ENCODE measurements at places on chromosomes 1 and 21. TPM values are rescaled to one million over a fixed set of nuclear protein-coding genes. Genes with fewer than 3 reads are reported as not detected.

The F13B gene
- total RNA-seq, result not detected

The B3GALT2 gene
- total RNA-seq, result not detected

The FMO1 gene
- not detected for total RNA-seq

GRCh38 chr1:82710091-82710490 is 909.4 kb downstream of the ADGRL2 start:
- no peak overlapping the region for H3K27ac ChIP-seq
- no peaks in the 10 kb centered on the region for H3K36me3 ChIP-seq
- H3K27me3 ChIP-seq, result no peaks in the 10 kb centered on the region
- no peak for DNase-seq
- no peak overlapping the region for H3K4me3 ChIP-seq

GRCh38 chr1:104648269-104648691 is 898.6 kb downstream of the AMY1C start:
- no peaks in the 10 kb centered on the region for H3K36me3 ChIP-seq
- no peak overlapping the region for H3K4me3 ChIP-seq
- DNase-seq, result no peak
- H3K4me1 ChIP-seq, result peaks cover 3% of the 10 kb centered on the region

DNA sequence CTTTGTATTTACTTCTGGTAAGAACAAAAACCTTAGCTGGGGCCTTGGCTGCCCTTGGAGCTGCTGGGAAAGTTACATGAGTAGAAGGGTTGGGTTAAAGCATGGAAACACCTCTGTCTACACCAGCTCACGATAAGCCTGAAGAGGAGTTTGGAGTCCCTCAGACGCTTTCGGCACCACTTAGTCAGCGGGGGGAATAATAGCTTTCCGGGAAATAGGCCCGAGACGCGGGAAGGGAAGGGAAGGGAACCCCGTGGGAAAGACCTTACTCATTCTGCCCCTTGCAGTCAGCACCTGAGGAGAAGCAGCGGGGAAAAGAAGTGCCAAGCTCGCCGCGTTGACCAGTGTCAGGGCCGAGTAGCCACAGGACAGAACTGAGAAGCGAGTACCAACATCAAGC is 66.4 kb upstream of the PDE9A start:
- no peak overlapping the region for H3K4me3 ChIP-seq
- no peaks in the 10 kb centered on the region for H3K4me1 ChIP-seq
- DNase-seq, result peak; percentile 39
- no peak overlapping the region for H3K27ac ChIP-seq
- no peaks in the 10 kb centered on the region for H3K27me3 ChIP-seq
- no peaks in the 10 kb centered on the region for H3K36me3 ChIP-seq

DNA sequence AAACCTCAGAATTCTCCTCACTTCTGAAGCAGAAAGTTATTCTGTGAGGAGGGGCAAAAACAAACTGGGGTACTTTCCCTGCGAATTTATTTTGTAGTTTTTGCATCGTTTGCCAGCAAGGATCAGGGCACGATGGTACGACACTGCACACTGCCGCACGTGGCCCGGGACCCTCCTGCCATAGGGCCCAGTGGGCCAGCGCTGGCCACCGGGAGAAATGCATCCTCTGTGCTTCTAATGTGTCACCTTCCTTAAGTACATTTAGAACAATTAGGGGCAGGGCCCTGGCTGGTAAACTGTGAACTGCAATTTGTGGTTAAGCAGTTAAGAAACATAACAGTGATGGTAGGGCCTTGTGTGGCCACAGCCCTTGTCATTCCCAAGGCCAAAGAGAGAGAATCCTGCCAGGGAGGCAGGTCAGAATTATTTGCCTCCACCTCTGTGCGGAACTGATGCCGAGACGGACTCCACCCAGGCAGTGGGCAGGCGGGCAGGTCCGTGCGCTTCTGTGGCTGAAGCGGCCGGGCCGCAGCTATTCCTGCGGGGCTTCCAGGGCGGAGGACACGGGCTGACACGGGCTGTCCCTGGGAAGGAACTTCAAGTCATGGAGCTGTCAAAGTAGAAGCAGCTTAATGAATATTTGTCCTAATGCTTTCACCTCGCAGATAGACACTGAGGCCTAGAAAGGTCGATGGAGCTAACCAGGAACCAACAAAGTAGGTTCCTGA is 12.5 kb downstream of the GPR137B start:
- no peaks in the 10 kb centered on the region for H3K27me3 ChIP-seq
- peaks cover 5% of the 10 kb centered on the region for H3K4me1 ChIP-seq
- H3K36me3 ChIP-seq, result no peaks in the 10 kb centered on the region
- DNase-seq, result no peak
- no peak overlapping the region for H3K4me3 ChIP-seq

DNA sequence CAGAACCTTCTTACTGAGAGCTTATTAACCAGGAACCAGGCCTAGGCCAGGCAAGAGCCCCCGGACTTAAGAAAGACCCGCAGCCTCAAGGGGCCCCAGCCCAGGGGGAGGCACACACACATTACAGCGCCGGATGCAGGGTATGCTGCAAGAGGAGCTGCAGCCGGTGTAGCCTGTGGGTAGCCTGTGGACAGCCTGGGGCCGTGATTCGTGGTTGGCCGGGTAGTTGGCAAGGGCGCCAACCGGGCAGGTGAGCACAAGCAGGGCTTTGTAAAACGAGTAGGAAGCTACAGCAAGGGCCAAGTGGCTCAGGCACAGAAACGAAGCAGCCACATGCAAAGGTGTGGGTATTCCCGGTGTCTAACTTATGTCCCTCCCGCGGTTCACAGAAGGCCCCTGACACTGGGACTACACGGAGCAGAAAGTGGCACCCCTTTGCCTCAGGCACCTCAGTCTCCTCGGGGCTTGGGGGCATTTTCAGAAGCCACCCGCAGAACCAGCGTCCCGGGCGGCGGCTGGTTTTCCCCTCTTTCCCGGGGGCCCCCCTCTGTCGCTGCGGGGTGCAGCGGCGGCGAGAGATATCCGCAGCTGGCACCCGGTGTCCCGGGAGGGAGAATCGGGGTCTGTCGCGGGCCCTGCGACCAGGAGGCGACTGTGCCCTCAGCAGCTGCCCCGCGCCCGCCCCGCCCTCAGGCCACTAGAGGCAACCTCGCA is 40.8 kb downstream of the KIAA1614 start:
- no peak for DNase-seq
- peaks cover 3% of the 10 kb centered on the region for H3K36me3 ChIP-seq
- H3K4me1 ChIP-seq, result no peaks in the 10 kb centered on the region
- no peaks in the 10 kb centered on the region for H3K27me3 ChIP-seq
- no peak overlapping the region for H3K27ac ChIP-seq

DNA sequence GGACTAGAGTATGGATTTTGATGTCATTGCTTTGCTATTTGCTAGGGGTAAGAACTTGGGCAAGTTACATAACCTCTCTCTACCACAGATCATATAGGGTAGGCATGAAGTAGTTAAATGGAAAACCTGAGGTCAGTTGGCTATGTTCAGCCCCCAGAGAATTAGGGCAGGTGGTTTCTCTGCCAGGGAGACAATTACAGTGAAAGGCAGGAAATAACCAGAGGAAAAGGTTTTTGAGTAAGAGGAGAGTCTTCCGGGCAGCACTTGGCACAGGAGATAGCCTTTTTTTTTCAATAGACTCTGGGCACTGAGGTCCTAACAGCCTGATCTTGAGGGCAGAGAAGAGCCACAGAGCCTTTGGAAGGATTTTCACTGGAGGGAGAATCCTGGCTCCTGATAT is 16.7 kb upstream of the SERBP1 start:
- H3K27me3 ChIP-seq, result peaks cover 43% of the 10 kb centered on the region
- no peak for DNase-seq
- no peak overlapping the region for H3K4me3 ChIP-seq
- peaks cover 4% of the 10 kb centered on the region for H3K4me1 ChIP-seq
- no peaks in the 10 kb centered on the region for H3K36me3 ChIP-seq

DNA sequence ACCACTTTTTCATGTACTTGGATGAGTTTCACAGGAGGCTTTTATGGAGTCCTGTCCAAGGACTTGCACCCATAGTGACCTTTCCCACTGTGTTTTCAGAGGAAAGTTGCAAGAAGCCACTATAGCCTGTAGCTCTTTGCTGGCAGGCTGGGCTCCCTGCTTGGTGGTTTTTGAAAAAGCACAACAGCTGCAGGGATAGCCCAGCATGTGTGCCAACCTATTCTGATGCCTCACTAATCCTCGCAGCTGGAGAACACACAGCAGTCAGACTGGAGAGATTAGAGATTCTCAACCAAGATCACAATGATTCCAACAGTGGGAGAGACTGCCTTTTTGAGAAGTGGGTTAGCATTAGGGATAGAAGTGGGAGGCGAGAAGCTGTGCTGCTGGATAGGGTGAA is 24.1 kb upstream of the ARHGEF11 start:
- peak; percentile 68 for DNase-seq
- H3K36me3 ChIP-seq, result no peaks in the 10 kb centered on the region
- no peak overlapping the region for H3K4me3 ChIP-seq
- no peaks in the 10 kb centered on the region for H3K27me3 ChIP-seq

GRCh38 chr21:44911384-44912157 is 9.1 kb downstream of the ITGB2 start:
- no peak overlapping the region for H3K4me3 ChIP-seq
- no peaks in the 10 kb centered on the region for H3K36me3 ChIP-seq
- peak; percentile 61 for DNase-seq

- H3K27me3 ChIP-seq, result no peaks in the 10 kb centered on the region
- no peaks in the 10 kb centered on the region for H3K36me3 ChIP-seq
- peaks cover 3% of the 10 kb centered on the region for H3K4me1 ChIP-seq
These were observed 349.6 kb downstream of the SMYD3 start for GRCh38 chr1:246157516-246157915.

DNA sequence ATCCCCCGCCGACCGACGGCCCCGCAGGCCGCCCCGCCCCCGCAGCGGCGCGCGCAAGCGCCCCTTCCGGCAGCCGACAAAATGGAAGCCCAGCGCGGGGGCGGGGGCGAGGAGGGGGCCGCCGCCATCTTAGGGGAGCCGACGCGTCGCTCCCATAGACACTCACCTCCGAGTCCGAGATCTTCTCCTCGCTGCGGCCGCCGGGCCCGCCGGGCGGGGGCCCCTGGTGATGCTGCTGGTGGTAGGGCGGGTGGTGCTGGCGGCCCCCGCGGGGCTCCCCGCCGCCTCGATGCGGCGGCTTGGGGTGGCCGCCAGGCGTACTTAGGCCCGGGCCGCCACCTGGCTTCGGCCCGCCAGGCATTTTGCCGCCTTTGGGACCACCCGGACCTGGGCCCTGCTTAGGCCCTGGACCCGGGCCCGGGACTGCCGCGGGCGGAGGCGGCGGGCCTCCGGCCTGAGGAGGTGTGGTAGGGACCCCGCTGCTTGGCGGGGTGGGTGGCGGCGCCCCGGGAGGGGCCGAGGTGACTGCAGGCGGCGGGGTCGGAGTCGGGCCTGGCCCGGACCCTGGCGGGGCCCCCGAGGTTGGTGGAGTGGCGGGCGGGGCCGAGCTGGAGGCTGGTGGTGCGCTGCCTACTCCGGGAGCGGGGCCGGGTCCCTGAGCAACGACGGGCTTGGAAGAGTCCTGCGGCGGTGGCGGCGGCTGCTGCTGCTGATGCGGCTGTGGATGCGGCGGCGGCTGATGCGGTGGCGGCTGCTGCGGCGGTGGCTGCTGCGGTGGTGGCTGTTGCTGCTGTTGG is 691 bp downstream of the SFPQ start:
- H3K27ac ChIP-seq, result peak overlapping the region; percentile 99
- no peaks in the 10 kb centered on the region for H3K27me3 ChIP-seq

GRCh38 chr1:158998781-158999161 is 10.9 kb upstream of the IFI16 start:
- peak overlapping the region; percentile 80 for H3K4me3 ChIP-seq
- H3K36me3 ChIP-seq, result no peaks in the 10 kb centered on the region
- peak; percentile 65 for DNase-seq
- H3K4me1 ChIP-seq, result peaks cover 4% of the 10 kb centered on the region
